Activated CD8-positive, alpha-beta memory T cell treated with anti-CD3 and anti-CD28 coated beads, Interleukin-2, amount 50 U/mL, for 48 hours (primary cell): ENCODE measurements at places on chromosomes 12 and 14.

DNA sequence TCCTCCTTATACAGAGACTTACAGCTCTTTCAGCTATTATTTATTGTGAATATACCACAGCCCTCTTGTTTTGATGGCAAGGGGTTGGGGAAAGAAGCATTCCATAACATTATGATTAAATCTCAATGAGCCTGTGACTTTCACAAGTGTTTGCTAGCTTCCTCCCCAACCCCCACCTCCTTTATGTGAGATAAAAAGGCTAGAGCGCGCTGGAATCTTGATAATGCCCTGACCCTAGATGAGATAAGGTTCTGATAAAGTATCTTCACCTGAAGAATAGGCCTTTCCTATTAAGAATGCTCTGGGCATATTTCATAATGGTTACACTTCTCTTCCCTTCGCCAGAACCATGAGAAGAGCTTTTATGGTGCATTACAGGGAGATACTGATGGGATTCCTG is 236.8 kb downstream of the CCDC91 start:
- no peak for DNase-seq

GRCh38 chr14:61671082-61671481 is 24.2 kb upstream of the HIF1A start:
- DNase-seq = no peak

- peak; percentile 87 for DNase-seq
Measured at GRCh38 chr14:76904740-76905569, 78.7 kb downstream of the LRRC74A start.

DNA sequence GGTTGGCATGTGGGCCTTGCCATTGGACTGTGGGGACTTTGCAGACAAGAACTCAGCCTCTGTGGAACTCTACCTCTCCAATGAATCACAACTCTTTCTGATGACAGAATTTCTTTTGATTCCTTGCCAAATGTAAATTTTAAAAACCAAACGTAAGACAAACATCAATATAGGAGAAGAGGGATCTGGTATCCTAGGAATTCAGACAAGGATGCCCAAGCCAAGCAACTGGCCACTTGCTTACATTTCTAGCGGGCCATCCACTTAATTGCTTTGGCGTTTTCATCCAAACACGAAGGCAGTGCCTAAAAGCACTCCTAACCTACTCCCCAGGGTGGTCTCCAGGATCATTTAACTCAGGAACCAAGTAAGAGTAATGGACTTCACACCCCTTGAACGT is 23.4 kb upstream of the RAB35 start:
- DNase-seq = no peak

GRCh38 chr12:65881348-65881961 is 57.2 kb downstream of the HMGA2 start:
- DNase-seq = no peak

DNA sequence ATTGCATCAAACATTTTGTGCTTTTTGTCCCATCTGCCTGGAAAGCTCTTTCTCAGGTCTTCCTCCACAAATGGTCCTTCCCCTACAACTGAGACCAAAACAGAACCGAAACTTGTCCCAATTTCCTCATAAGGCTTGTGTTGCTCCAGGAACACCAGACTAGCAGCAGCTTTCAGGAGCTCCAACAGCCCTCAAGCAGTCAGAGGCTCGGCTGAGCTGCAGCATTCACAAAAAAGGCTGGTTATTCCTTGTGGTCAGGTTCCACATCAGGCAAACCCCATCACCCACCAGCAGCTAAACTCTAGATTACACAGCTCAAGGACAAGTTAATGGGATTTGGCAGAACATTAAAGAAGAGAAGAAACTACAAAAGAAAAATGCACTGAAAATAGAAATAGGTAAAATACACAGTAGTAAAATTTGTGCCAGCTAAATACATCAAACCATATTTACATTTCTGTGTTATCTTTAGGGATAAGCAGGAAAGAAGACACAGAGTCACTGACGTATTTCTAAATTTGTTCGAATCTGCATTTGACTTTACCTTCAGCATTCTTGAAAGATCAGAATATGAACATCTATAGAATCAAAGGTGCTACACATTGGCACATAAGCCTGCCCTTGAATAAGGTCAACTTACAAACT is 141.2 kb downstream of the STXBP6 start:
- DNase-seq = no peak

- DNase-seq = no peak
Measured at GRCh38 chr12:132077322-132078100, 66.6 kb downstream of the DDX51 start.

- DNase-seq = no peak
Measured at GRCh38 chr12:82971584-82971983, 284.9 kb downstream of the TMTC2 start.

DNA sequence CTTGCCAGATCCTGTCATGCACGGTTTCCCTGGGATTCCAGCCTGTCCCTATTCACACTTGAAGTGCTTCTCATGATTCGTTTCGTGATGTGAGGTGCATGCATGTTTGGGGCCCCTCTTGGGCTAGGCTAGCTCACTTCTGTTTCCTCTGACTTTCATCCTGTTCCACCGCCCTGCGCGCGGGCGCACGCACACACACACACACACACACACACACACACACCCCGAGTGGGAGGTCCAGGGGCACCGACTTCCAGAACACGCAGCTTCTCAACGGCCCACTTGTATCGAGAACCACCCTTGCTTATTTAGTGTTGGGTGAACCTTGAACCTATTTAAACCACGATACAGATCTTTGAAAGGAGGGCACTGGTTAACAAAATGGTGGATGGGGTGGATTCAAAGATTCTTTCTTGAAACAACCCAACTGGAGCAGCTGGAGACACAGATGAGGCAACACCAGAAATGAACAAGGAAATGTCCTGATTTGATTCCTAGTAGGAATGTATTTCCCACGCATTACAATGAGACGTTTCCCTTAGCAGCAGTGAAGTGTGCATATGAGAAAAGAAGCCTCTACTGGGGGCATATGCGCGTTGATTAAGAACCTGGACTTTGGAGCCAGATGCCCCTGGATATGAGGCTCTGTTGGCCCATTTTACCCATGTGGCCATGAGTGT is 16.3 kb downstream of the ELK3 start:
- DNase-seq = peak; percentile 77

DNA sequence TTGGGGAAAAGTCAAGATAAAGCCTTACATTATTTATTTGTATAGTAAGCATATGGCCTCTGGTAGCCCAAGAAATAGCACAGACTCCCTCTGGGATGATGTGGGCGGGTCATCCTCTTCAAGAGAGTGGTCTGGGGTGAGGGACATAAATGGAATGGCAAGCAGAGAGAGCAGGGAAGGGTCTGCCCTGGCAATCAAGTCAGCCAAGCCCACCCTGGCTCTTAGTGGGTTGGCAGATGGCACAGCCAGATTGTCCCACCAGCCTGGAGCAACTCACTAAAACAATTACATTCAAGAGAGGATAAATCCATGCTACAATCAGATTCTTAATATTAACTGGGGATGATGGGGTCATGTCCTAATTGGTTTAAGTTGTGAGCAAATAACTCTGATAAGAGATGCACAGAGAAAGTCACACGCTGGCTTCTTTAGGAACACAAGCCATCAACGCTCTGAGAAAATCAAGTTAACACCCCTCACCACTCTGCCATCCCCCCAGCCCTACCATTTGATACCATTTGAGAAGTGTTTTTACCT is 2.8 kb upstream of the PELI2 start:
- DNase-seq = no peak
